ENCODE measurements at places on chromosomes 6 and 20.
A peak's percentile ranks its signal among the peaks of the same experiment; 100 is the strongest.

GRCh38 chr6:135329851-135330803, 149.0 kb downstream of the MYB start:
- no peak for DNase-seq

DNA sequence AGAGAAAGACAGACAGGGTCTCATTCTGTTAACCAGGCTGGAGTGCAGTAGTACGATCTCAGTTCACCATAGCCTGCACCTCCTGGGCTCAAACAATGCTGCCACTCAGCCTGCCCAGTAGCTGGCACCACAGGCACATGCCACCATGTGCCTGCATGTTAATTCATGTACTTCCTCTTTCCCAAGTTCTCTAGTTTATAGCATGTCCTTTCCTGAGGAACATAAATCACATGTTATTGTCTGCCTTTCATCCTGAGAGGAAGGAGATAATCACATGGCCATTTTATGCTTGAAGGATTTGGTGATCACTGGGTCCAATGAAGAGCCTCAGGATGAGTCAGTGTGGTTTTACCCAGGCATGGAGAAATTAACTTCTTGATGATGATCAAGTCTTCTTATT, 47.9 kb downstream of the COL11A2 start:
- DNase-seq = peak; percentile 50

DNA sequence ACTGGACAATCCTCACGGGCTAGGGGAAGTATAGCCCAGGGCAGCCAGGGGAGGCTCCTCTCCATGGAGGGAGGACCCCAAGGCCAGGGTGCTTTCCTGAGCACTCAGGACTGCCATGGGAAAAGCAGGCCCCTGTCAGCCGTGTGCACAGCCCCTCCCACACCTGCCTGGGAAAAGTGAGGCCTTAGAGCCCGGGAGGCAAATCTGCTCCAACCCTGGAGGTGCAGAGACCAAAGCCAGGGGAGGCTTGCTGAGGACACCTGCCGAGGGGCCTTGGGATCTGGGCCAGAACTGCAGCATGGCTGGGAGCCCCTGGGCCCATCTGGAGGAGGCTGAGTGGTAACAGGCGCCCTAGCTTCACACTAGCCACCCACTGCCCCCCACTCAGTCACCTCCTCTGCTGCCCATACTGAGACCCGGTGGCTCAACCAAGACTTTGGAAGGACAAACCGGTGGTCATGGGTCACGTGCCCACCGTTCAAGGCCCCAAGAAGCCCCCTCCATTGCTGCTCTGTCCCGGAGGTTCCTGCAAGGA, 55.2 kb downstream of the YTHDF1 start:
- no peak for DNase-seq

DNA sequence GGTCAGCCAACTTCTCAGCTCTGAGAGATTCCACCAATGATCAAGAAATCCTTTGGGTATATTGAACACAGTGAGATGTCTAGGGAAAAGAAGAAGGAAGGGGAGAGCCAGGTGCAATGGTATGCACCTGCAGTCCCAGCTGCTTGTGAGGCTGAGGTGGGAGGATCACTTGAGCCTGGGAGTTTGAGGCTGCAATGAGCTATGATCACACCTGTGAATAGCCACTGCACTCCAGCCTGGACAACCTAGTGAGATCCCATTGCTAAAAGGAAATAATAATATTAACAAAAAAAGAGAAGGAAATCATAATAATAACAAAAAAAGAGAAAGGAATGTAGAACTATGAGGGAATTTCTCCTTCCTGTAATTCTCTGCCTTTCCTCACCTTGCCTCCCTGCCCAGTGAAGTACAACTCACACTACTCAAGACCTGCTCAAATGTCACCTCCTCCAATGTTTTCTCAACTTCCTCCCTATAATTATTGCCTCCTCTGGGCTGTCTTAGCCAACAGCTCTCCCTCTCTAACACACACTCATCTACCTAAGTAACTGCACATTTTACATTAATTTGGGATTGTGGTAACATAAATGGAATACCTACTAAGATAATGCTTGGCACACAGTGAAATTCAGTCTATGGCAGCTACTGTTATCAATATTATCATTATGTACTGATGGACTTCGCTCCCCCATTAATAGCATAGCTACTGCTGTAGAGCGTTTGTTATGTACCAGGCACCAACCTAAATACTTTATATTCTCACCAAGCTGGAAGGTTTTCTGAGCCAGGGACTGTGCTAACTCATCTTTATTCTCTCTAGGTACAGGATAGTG, 103.6 kb downstream of the KIF13A start:
- DNase-seq = no peak

DNA sequence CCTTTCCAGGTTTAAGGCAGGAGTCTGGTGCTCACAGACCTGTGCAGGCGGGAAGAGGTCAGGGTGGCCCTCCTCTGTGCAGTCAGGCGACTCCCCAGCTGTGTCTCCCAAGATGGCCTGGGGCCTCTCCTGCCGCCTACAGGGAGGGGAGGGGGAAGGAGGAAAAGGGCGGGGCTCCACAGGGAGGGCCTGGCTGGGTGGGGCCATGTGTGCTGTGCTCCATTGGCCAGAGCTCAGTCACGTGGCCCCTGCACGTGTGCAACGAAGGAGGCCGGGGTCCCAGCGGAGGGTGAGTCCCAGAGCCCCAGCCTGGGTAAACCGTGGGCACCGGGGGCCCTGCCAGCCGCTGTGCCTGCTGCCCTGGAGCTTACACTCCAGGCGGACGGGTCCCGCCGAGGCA, 211.6 kb downstream of the ZDHHC14 start:
- DNase-seq = no peak

- DNase-seq = no peak
Observed at GRCh38 chr6:17004269-17004668, 97.6 kb upstream of the STMND1 start.

DNA sequence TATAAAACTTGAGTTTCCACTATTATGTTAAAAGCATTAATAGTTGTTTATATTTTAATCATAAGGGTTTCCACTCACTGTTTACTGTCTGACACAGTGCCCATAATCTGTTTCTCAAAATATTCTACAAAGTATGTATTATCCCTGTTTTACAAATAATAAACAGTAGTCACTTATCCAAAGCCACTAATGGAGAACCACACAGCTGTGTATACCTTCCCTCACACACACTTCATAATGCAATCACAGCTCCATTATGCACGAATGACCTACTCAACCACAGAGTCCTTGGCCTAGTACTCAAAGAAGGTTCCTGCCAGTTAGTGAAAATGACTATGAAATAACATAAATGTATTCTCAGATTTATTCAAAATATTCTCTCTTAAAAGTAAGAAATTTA, 103.1 kb downstream of the EPB41L2 start:
- DNase-seq = no peak

GRCh38 chr6:7106752-7107577, 796 bp upstream of the RREB1 start:
- no peak for DNase-seq

- peak; percentile 92 for DNase-seq
Observed at GRCh38 chr20:23147964-23148730, 62.0 kb upstream of the CD93 start.

DNA sequence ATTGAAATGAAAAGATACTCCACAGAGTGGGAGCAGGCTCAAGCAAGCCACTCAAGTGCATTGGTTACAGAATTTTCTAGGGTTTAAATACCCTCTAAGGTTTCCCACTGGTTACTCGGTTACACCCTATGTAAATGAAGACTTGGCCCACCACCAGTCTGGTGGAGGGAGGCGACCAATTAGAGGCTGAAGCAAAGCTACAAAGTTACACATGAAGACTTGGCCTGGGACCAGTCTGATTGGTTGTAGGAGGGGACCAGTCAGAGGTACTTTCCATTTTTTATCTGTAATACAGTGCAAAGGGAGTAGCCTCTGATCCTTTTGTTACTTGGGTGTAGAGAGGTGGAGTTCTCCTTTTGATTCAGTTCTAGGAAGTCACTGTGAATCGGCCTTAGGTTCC, 7.6 kb downstream of the SRSF12 start:
- DNase-seq = no peak

GRCh38 chr6:15430931-15431405, 185.1 kb downstream of the JARID2 start:
- no peak for DNase-seq

DNA sequence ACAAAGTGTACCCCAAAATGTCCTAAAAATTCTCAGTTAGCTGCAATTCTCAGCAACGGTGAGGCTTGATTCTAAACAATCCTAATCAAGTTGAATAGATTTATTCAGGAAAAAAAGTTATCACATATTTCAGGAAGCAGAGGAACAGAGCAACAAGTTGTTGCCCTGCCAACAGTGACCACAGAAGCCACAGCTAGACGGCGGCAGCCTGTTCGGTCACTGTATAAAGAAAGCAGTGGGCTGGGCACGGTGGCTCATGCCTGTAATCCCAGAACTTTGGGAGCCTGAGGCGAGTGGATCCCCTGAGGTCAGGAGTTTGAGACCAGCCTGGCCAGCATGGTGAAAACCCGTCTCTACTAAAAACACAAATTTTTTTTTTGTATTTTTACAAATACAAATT, 171.2 kb upstream of the BMP5 start:
- DNase-seq = peak; percentile 64

DNA sequence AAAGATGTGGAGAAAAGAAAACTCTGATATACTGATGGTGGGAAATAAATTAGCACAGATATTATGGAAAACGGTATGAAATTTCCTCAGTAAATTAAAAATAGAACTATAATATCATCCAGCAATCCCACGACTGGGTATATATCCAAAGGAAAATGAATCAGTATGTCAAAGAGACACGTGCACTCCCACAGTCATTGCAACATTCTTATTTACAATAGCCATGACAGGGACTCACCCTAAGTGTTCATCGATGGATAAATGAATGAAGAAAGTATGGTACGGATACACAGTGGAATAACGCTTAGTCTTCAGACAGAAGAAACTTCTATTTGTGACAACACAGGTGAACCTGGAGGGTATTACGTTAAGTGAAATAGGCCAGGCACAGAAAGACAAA, 5.7 kb upstream of the ADTRP start:
- DNase-seq = no peak

GRCh38 chr6:32168350-32168749, 4.0 kb downstream of the EGFL8 start:
- no peak for DNase-seq

DNA sequence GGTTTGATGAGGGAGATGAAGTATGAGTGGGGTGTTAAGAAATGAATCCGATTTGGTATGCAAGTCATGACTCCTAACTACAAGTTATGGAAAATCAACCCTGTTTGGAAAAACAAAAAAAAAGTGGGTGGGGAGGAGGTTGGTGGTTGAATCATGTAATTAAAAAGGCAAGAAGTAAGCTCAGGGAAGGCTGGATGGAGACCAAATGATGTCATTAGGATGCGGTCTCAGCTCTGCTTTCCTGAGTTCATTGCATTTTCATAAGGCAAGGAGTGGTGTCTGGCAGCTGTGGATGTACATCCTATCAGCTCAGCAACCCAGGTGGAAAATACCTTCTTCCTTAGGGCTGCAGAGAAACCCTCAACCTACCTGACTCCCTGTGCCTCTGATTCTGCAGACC, 60.4 kb upstream of the AKAP12 start:
- peak; percentile 38 for DNase-seq

DNA sequence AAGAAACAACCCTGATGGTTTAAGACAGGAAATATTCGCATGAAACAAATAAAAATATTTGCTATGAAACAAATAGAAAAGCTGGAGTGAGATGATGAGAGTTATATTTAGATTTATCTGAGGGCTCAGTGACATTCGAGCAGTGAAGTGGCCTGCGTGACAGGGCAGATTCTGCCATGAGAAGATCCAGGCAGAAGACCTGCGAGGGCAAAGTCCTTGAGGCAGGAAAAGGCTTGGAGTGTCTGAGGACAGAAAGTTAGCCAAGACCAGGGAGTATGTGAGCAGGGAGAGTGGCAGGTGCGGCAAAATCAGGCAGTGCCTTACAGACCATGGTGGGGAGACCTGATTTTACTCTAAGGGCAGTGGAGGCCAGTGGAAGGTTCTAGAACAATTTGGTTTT, 66.9 kb upstream of the RIN2 start:
- DNase-seq = no peak

- DNase-seq = peak; percentile 54
Observed at GRCh38 chr6:146361128-146361924, 182.3 kb upstream of the RAB32 start.

- peak; percentile 49 for DNase-seq
Observed at GRCh38 chr6:7691021-7691420, 34.9 kb upstream of the BMP6 start.

DNA sequence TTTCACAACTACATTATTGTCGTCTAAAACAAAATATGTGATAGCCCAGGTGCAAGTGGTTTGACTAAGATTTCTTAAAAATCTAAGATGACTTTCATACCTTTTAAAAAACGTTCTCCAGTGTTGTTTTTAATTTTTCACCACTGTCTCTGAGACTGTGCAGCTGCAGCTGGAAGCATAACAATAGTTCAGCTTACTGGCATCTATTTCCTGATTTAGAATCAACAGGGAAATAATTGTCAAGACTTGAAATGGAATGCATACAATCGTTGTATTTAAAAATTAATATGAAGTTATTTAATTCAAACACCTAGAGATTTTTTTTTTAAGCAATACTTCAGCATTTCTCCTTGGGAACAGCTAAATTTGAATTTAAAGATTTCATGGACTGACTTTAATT, 982.0 kb upstream of the EPHA7 start:
- DNase-seq = no peak

DNA sequence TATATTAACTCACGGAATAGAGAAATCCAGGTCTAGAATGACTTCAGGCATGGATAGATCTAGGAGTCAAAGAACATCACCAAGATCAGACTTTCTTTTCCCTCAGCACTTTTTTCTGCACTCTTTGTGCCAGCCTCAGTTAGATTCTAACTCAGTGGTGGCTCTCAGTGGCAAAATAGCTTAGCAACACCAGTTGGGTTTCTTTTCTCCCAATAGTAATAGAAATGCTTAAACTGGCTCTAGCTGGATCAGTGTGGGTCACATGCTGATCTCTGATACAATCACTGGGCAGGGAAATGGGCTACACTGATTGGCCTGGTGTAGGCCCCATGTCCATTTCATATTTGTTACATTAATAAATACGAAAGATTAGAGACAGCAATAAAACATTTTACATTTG, 44.2 kb upstream of the ARFGEF2 start:
- peak; percentile 10 for DNase-seq

DNA sequence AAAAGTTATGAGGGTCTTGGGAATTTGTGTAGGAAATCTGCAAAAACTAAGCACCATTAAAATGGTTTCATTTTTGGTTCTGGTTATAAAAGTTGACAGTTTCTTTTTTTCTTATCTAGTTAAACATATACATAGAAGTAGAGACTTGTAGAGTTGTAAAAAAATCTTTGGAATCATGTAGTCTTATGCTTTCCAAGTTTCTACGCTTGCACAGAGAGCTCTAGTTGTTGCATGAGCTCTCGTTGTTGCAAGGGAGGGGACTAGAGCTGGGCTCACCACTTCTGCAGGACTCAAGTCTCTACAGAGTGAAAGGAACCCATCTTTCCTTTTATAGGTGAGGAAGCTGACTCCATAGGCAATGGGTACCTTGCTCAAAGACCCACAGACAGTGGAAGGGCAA, 21.6 kb upstream of the CCN2 start:
- no peak for DNase-seq

GRCh38 chr6:113493991-113494390, 363.2 kb upstream of the MARCKS start:
- peak; percentile 87 for DNase-seq

GRCh38 chr6:132461958-132462357, 51.0 kb downstream of the STX7 start:
- DNase-seq = no peak

- no peak for DNase-seq
Observed at GRCh38 chr20:57593134-57593886, 26.9 kb downstream of the ZBP1 start.

- peak; percentile 34 for DNase-seq
Observed at GRCh38 chr6:12751694-12752325, 35.2 kb downstream of the PHACTR1 start.

- no peak for DNase-seq
Observed at GRCh38 chr20:17614176-17614811, 44.4 kb downstream of the DSTN start.

- DNase-seq = no peak
Observed at GRCh38 chr6:73250016-73250415, 13.0 kb downstream of the KHDC1 start.

Data from bronchial epithelial cell (primary cell).